Stimulated activated CD8-positive, alpha-beta memory T cell treated with anti-CD3 and anti-CD28 coated beads, Interleukin-4, amount 100 ng/mL, for 24 hours (primary cell): ENCODE measurements at places on chromosomes 1 and 21.

GRCh38 chr1:104322131-104322530, 572.4 kb downstream of the AMY1C start:
- no peak for DNase-seq

GRCh38 chr1:88252745-88253144, 431.3 kb upstream of the PKN2 start:
- DNase-seq, result no peak

GRCh38 chr1:48106049-48106448, 108.9 kb upstream of the TRABD2B start:
- no peak for DNase-seq

DNA sequence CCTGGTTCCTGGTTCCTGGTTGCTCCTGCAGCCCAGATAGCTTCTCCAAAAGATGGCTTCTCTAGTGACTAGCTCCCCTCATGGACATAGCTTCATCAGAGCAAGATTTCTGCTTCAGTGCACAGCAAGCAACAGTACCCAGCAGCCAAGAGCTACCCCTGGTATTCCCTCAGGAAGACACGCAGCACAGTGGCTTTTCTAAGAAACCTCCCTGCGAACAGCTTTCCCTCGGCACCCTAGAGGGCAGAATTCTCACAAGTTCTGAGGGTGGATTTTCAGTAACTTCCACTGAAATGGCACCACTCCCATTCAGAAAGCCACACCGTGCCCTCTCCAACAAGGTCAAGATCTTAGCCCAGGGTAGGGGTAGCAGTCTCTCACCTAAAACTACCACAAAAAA, 128.2 kb downstream of the EIF4G3 start:
- DNase-seq, result no peak

DNA sequence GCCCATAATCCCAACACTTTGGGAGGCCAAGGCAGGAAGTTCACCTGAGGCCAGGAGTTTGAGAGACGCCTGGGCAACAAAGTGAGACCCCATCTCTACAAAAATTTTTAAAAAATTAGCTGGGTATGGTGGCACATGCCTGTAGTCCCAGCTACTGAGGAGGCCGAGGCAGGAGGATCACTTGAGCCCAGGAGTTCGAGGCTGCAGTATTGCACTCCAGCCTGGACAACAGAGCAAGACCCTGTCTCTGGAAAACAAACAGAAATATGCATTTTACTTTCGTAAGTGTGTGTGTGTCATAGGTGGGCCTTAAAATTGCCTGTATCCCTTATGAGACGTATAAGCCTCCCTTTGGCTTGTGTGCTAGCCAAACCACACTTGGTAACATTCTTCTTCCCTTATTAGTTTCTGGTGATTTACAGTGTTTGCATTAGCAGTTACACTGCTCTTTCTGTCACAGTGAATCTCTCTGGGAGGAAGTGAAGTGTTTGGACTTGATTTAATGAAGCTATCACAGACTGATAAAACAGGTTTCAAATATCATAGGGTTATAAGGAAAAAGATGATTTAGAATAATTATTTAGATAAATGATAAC, 48.9 kb upstream of the KIF26B start:
- DNase-seq, result no peak

DNA sequence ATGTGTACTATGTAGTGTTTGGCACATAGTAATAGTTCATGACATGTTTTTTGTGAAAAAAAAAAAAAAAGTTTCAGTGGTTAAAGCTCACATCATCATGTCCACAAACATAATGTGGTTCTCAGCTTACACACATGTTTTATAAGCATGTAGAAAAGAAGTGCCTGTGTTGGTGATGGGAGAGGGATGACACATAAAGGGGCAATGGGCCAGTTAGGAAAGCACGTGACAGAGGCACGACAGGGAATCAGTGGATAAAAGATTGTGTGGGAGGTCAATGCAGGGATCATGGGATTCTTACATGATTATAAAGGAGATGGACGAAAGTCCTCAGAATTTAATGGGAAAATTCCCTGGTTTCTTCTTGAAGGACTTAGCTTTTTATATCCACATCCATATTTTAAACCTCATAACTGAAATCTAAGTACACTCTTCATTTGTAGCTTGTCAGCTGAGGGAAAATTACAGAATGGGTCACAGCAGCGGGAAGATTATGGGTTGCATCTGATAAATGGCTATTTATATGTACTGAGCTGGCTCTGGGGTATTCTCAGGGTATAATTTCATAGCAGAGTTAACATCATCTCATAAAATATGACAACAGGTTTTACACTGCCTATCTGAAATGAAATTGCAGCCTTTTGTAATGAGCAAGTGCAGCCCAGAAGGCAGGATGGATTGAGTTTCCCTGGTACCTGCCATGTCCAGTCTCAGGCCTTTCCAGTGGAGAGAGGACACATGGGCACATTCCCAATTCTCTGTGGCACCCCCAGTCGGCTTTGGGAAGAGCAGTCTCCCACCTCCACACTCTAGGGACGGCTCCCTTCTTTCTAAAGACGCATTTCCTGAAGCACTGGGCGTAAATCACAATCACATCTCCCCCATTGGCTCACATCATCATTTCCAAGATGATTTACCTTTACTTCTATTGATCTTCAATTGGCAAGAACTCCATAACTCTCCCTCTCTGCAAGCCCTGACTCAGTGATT, 42.3 kb upstream of the NHLH2 start:
- no peak for DNase-seq

DNA sequence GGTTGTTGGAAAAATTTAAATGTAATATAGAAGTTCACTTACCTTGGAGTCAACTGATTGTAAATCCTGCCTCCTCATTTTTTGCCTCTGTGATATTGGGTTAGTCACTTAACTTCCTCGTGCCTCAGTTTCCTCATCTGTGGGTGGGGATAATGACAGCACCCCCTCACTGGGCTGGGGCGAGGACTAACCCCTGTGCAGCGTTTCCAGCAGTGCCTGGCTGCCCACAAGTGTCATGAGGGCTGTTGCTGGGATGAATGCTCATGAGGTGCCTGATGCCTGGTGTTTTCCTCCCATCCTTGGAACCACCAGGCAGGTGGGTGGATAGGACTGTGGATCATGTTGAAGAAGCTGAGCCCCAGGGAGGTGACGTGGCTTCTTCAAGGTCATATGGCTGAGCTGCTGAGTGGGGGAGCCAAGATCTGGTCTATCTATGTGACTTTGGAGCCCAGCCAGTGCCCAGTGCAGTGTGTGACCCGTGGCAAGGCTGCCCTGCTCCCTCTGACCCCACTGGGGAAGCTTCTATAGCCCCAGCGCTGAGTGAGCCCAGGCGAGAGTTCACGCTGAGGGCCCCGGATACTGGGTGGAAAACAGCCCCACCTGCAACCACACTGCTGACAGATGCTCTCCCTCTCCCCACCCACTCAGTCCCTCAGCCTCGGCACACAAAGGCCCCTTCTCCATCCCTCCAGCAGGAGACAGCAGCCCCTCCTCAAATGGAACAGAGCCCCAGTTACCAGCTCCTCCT, 446.0 kb downstream of the PTPRU start:
- DNase-seq, result no peak

DNA sequence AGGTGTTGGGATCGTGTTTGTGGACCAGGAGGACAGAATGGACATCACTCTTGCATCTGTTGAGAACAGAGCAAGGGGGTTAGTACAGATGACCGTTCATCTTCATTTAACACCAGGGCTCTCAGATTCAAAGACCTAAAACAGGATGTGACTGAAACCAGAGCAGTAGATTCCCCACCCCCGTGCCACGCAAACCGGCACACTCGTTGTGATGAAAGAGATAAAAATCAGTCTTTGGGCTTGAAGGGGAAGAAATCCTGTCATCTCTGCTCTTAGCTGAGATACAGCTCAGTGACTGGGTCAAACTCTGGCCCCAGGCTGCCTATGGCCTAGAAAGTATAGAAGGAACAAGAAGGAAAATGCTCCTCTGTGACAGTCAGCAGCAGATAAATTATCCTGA, 146.2 kb upstream of the KRTAP19-8 start:
- peak; percentile 52 for DNase-seq

- no peak for DNase-seq
These were observed 2.4 kb downstream of the ZMYND12 start for GRCh38 chr1:42453386-42453785.

DNA sequence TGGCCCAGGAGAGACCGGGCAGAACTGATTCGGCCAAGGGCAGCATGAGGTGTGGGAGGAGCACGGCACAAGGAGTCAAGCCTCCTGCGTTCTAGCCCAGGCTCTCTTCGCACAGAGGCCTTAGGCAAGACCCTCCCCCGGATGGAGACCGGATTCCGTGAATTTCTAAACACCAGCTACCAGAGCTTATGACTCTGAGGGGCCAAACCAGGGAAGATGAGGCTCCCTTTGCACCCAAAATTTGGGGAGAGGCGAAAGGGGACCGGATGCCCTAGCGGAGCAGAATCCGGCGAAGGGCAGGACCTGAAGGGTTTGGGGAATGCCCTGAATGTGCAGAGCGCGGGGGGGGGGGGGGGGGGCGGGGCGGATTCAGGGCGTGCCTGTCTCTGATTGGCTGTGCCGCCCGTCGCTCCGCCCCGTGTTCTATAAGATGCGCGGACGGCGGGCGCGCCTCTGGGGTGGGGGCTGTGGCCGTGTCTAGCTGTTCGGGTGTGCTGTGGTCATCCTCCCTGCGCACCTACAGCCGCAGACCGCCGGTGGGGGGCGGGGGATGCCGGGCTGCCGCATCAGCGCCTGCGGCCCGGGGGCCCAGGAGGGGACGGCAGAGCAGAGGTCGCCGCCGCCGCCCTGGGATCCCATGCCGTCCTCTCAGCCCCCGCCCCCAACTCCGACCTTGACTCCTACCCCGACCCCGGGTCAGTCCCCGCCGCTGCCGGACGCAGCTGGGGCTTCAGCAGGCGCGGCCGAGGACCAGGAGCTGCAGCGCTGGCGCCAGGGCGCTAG, at the start of gene TRNP1:
Gene TRNP1 (plus strand): TSS at position 456 of the 783 bp plus-strand sequence. CDS start 95 bp downstream, at position 551.
- DNase-seq, result peak; percentile 54

GRCh38 chr1:1540090-1540817, at the start of gene TMEM240:
TMEM240 (minus strand) TSS chr1:1540624; CDS start chr1:1540346, 278 bp downstream.
- peak; percentile 59 for DNase-seq

DNA sequence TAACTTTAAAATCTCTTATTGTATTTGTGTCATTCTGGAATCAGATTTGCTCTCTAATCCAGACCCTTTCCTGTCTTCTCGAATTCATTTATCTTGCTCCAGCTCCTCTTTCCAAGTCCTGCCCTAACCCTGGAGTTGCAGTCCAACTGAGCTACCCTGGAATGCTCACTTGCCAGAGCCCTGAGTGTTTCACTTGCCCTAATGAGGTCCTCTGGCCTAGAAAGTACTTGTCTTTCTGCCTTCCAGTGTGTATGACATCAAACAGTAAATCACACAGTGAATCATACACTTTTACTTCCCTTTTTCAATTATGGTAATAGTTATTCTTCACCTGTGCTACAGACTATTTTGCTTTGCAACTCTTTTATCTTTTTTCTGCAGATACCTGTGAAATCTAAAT, 96.9 kb downstream of the NEK7 start:
- no peak for DNase-seq
